H9 (cell line): ENCODE measurements at places on chromosomes 11 and 22.

- no peak for DNase-seq
Measured at GRCh38 chr22:47564651-47565434, 802.4 kb downstream of the TBC1D22A start.

- no peak for DNase-seq
Measured at GRCh38 chr22:26334232-26334631, 94.8 kb upstream of the ASPHD2 start.

GRCh38 chr11:35526370-35526792 lies 965 bp upstream of the PAMR1 start:
- peak; percentile 60 for DNase-seq

GRCh38 chr22:48445113-48445827 lies 1382.4 kb downstream of the BRD1 start:
- no peak for DNase-seq

DNA sequence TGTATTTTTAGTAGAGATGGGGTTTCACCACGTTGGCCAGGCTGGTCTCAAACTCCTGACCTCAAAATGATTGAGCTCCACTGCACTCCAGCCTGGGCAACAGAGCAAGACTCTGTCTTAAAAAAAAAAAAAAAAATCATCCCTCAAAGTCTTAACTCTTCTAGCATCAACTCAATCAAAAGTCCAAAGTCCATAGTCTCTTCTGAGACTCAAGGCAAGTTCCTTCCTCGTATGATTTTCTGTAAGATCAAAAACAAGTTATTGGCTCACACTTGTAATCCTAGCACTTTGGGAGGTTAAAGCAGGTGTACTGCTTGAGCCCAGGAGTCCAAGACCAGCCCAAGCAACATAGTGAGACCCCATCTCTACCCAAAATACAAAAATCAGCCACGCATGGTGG lies 24.4 kb downstream of the PLEKHB1 start:
- no peak for DNase-seq

- no peak for DNase-seq
Measured at GRCh38 chr22:50131894-50132293, 38.6 kb upstream of the PANX2 start.

- no peak for DNase-seq
Measured at GRCh38 chr22:26766510-26767350, 109.3 kb downstream of the MIAT start.

- DNase-seq = no peak
Measured at GRCh38 chr11:78069465-78069864, 5.8 kb downstream of the THRSP start.

DNA sequence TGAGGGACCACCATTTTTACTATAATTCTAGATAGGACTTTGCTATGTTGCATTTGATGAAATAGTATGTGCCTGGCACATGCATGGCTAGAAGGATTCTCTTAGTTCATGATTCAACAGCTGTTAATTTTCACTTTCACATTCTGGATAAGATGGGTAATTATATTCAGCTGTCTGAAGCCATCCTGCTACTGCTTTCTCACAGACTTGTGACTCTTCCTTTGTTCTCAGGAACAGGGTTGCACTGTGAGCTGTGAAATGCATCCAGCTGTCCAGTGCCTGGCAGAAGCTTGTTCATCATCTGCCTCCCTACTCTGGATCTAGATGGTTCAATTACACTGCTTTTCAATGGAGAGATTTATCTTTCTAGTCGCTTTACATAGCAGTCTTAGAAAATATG lies 610.1 kb upstream of the ANO5 start:
- no peak for DNase-seq

DNA sequence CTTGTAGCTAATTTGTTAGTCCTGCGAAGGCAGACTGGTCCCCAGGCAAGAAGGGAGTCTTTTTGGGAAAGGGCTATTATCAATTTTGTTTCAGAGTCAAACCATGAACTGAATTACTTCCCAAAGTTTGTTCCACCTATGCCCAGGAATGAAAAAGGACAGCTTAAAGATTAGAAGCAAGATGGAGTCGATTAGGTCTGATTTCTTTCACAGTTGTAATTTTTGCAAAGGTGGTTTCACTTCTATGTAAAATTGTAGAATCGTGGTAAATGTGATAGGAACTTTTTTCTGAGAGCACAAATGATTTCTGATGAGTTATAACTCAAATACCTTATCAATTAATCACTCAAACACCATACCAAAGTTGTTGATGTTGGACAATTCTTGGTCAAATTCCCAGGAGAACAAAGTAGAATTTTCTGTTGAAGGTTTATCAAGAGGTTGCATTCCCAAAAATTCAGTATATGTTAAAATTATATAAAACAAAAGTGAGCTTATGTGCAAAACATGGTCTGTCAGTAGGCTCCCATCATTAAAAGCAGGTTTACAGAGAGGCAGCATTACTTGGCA lies 2.9 kb upstream of the CTSC start:
- no peak for DNase-seq

DNA sequence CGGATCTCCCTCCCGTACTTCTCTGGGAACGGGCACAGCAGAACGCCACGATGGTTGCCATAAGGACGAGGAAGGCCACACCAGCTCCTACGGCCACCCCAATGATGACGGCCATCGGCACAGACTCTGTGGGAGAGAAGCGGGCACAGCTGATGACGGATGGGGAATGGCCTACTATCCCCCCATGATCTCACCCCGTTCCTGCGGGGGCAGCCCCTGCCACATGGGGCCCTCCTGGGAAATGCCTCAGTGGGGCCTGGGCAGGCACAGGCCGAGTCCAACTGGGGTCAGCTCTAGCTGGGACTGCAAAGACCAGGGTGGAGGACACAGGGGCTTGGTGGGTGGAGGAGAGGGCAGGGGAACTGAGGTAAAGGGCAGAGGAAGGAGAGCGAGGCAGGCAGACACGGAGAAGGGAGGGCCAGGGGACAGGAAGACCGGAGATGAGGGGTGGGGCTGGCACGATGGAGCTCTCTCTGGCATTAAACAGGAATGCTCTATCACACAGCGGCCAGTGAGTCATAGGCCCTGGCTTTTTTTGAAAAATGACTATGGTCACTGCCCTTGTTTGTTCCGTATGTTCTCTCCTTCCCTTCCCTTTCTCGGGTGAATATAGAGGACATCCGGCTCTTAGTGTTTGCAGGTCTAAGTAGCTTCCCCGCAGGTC lies 76.0 kb downstream of the ST3GAL4 start:
- no peak for DNase-seq

- DNase-seq = no peak
Measured at GRCh38 chr11:46684367-46684766, 16.1 kb downstream of the ARHGAP1 start.

- no peak for DNase-seq
Measured at GRCh38 chr11:2426826-2427521, 17.3 kb downstream of the TRPM5 start.

DNA sequence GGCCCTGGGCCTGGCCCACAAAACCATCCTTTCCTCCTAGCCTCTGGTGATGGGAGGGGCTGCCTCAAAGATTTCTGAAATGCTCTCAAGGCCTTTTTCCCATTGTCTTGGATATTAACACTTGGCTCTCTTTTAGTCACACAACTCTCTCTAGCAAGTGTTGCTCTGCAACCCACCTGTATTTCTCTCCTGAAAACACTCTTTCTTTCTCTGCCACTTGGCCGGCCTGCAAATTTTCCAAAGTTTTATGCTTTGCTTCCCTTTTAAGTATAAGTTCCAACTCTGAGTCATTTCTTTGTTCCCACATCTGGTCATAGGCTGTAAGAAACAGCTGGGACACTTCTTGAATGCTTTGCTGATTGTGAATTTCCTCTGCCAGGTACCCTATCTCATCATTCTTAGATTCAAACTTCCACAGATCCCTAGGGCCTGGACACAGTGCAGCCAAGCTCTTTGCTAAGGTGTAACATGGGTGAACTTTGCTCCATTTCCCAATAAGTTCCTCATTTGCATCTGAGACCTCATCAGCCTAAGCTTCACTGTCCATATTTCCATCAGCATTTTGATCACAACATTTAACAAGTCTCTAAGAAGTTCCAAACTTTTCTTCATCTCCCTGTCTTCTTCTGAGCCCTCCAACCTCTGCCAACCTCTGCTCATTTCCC lies 93.8 kb downstream of the TRIM29 start:
- peak; percentile 26 for DNase-seq

DNA sequence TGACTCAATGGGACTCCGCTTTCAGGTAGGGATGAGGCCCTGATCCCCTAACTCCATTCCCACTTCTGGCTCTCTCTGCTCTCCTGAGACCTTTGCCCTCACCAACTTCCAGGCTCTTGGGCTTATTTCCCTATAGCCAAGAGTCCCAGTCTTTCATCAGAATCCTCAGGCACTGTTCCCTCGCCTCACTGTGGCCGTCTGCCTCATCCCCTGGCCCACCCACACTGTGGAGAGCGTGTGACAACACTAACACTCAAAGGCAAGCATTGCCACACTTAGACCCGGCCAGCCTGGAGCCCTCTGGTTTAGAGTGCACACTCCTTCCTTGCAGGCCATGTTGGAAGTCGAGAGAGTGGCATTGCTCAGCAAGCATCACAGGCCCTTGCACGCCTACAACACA lies 27.0 kb downstream of the SERPINH1 start:
- no peak for DNase-seq

DNA sequence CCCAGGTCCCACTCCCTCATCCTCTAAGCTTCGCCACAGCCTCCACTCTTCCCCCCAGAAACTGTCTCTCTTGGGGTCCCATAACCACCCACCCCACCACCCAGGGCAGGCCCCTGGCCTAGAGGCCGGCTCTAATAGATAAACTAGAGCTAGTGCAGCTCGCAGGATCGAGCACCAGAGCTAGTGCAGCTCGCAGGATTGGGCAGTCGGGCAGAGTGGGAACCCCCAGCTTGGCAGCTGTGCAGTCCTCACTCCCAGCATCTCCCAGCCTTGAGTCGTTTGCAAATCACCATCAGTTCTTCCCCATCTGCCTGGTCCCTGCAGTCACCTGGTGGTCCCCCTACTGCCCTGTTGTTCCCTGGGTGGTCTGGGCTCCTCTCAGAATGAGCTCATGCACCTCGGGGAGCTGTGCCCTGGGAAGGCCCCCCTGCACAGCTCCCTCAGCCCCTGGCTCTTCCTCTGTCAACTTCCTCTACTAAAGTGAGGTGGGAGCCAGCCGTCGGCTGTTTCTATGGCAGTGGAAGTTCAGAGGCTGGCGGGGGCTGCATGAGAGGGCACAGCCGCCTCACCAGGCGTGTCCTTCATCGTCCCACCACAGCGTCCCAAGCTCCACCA lies 15.5 kb upstream of the SHANK2 start:
- DNase-seq = no peak

DNA sequence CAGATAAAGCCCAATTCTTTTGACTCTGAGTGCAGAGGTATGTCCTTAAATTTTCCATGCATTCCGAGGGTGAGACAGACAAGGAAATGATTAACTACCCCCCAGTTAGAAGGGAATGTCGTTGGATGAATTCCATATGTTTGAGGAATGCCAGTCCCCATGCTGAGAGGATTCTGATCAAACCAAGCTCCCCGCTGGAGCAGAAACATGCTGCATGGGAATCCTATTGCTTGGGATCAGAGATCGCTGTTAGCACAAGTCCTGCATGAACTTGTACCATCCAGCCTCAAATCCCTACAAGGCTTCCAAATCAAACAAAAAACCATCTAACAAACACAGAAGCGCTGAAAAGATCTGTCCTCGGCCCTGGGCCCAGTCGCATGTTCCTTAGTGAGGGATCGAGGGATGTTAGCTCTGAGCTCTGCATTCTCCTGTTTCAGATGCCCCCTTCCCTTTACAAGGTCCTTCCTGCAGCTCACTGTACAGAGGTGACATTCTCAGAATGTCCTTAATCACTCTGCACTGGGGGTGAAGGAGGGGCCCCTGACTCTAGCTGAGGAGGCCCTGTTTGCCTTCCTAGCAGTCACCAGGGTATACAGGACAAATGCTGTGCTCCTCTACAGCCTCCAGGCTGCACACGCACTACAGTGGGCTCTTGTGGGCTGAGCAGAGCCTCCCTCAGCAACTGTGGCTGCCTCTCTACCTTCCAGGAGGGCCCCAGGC lies 353.4 kb downstream of the TENM4 start:
- DNase-seq = no peak

- peak; percentile 74 for DNase-seq
Measured at GRCh38 chr11:69637198-69637940, 3.6 kb upstream of the CCND1 start.

- no peak for DNase-seq
Measured at GRCh38 chr11:11738370-11738769, 103.4 kb upstream of the USP47 start.

- DNase-seq = no peak
Measured at GRCh38 chr11:67400251-67400941, 1.3 kb downstream of the PPP1CA start.

DNA sequence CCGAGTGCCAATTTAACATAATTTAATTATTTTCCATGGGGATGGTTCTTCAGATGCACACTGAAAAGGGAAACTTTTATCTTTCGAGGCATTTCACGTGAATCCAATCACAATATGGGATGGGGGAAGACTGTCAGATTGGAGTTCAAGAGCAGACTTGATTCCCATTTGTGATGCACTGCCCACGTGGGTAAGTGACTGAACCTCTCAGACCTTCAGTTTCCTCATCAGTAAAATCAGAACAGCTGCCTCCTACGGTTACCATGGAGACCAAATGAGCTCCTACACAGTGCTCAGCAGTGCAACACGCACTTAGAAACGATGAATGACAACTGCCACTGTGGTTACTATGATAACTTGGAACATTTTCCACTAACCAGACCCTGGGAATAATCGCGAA lies 21.7 kb downstream of the KIAA0930 start:
- DNase-seq = no peak

GRCh38 chr11:79042824-79043223 lies 398.0 kb downstream of the TENM4 start:
- DNase-seq = no peak

DNA sequence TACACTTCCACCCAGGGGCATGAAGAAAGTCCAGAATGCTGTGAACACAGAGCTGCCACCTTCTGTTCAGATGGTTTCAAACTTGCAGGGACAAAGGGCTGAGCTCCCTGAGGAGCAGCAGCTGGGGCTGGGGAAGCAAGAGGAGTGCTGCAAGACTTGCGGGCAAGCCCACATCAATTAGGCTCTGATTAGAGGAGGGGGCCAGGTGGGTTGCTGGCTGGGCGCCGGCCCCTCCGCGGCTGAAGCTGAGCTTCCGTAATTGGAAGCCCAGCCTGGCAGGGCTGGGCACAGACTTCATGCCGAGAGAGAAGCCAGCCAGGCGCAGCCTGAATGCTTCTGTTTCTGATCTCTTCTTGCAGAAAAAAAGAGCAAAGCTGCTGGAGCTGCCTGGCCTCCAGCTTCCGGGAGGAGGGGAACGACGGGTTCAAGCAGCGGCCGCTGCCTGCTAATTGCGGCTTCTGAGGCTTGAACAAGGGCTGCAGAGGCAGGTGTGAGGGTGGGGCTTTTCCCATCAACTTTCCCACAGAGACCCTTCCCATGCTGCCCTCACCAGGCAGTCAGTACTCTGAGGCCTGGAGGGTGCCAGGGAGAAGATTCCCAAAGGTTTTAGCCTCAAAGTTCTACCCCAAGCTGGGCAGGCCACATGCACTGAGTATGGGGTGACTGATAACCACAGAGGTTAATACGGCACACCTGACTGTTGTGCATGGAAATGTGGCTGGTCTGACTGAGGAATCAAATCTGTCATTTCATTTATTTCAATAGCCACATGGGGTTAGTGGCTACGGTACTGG lies 91.1 kb upstream of the LMO1 start:
- no peak for DNase-seq

GRCh38 chr22:23512721-23513120 lies 67.4 kb downstream of the IGLL1 start:
- no peak for DNase-seq
